ENCODE measurements at places on chromosomes 16 and 17.

DNA sequence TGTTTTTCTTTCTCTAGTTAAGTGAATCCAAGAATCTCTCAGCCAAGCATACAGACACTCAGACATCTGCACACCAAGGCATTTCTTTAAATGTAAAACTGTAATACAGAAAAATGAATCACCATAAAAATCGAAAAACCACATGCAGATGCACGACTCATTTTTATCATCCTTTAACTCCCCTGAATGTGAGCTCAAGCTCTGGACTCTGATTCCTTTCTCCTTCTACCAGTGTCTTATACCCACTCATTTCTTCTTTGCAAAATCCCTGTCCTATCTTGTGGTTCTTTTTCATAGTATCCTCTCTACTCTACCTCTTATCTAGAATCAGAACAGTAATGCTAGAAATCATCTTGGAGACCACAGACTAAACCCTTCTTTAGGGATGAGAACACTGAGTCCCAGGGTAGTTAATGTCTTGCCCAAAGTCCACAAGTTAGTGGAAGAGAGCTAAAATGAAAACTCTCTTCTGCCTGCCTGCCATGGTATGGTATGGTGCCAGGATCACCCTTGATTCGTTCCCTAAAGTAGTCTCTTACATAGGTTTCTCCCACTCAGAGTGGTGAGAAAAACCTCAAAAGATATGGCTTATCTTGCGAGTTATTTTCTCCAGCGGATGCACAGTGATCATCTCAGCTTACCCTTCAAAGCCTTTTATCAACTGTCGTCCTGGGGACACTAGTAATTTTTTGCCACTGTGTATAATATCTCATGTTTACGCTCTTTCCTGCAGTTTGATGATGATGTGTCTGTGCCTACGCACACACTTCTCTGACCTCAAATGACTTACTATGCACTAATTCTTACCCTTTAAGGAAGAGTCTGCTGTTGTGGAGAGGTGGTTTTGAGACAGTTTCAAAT, 30.2 kb downstream of the BRD7 start:
- DNase-seq = no peak

GRCh38 chr16:74718741-74719610, 18.3 kb upstream of the MLKL start:
- no peak for DNase-seq

- no peak for DNase-seq
These were observed 22.9 kb upstream of the CPPED1 start for GRCh38 chr16:12826559-12826958.

DNA sequence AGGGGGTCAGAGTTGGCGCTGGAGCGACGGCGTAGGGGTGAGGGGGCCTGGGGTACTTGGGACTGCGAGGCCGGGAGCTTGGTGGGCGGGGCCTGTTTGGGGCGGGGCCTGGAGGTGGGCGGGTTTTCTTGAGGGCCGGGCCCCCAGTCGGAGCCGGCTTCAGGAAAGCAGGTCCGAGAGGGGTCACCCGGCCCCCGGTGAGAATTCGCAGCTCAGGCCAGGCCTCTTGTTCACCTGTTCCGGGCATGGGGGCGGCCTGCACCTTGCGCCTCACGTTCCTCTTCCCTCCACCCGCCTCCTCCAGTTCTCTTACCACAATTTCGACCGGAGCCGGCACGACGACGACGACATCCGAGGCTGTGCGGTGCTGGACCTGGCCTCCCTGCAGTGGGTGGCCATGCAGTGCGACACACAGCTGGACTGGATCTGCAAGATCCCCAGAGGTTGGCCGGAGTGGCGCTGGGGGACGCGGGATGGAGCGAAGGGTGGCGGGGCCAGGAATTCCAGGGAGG, 52.5 kb downstream of the MRC2 start:
- DNase-seq = no peak

DNA sequence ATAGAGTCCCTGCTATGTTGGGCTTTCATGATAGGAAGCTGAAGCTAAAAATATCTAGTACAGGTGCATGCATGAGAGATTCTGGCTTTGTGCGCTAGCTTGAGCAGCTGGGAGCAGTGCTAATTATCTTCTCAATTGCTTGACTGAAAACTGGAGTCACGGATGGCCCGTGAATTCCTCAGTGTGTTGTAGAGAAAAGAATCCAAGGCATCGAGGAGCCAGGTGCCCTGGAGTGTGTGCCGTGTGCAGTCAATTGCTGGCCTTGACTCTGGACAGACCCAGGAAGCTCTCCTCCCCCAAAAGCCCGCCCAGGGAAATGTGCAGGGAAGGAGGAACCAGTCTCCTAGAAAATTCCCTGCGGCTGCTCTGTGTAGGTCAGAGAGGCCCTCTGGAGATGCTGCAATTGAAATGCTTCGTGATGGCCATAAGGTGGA, 14.2 kb downstream of the LGALS3BP start:
- no peak for DNase-seq

- no peak for DNase-seq
These were observed 59.2 kb downstream of the ABCC1 start for GRCh38 chr16:16008666-16009065.

- no peak for DNase-seq
These were observed 12.5 kb upstream of the PYY start for GRCh38 chr17:43966276-43966675.

DNA sequence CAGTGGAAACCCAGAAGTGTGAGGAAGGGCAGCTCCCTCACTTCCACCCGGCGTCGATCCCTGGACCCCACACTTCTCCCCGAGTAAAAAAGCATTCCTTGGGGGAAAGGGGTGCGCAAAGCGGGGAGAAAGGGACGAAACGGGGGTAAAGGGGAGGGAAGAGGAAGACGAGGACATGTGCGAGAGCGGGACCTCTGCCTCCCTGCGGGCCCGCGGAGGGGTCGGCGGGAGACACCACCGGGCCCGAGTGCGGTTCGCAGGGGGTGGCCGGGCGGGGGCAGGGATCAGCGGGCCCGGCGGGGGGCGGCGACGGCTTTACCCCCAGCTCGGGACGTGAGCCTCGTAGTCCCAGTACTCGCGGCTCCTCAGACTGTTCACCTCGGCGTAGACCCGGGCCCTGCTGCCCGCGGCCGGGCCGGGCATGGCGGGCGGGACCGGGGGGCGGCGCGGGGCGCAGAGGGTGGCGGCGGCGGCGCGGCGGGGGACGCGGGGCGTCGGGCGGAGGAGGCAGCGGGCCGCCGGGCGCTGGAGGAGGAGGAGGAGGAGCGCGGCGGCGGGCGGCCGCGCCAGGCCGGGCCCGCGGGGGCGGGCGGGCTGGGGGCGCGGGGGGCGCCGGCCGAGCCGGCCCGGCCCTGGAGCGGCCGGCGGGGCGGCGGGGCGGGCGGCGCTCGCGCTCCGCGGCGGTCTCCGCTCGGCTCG, 443 bp downstream of the CSNK2A2 start:
- DNase-seq = no peak

DNA sequence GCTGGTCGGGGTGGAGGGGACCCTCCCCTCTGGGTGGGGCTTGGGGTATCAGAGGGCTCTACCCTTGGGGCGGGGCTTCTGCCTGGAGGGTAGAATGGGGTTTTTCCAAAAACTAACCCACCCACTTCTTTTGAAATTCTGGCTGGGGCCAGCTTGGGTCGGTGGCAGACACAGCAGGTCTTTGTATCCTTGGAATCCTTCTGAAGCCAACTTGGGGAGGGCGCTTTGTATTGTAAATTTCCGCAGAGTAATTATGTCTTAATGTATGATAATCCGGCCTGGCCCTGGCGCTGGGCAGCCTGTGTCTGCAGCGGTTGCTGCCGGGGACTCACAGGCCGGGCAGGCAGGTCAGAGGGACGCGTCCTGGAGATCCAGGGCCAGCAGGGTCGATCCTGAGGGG, 33.9 kb upstream of the GSE1 start:
- DNase-seq = no peak

DNA sequence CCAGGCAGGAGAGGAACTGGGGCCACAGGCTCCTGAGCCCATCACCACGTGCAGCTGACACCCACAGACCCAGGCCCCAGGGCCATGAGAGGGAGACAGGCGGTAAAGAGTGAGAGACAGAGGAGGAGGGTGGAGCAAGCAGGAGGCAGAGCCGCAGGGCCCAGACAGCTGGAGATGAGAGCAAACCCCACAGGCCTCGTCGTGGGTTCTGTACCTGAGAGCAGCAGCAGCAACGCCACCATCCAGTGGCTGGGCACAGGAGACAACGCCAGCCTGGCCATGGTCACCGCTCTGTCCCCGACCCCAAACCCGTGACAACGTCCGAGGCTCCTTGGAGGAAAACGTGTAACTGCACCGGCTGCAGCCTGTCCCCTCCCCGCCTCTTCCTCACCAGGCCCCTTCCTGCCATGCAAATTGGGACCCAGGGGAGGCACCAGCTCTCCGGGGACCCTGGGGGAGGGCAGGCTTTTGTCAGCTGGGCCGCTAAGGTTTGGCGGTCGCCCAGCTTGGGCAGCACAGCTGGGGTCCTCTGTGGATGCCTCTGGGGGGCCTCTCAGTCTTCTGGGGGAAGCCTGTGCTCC, at the start of gene CD79B:
Gene CD79B (minus strand): TSS at position 351 of the 581 bp plus-strand sequence. CDS start 70 bp downstream, at position 281.
- DNase-seq = no peak

DNA sequence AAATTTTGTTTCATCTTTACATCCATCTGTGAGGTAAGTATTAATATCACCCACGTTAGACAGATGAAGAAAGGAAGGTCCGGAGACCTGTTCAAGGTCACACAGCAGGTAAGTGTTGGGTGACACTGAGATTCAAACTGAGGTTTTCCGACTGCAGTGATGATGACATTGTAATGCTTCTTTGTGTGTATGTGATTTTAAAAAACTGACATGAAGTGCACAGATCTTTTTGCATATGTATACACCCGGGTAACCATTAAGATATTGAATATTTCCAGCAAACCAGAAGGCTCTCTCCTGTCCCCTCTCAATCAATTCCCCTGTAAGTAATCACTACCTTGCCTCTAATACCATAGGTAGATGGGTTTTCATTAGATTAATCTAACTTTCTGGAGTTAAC, 1.5 kb upstream of the TANC2 start:
- no peak for DNase-seq

DNA sequence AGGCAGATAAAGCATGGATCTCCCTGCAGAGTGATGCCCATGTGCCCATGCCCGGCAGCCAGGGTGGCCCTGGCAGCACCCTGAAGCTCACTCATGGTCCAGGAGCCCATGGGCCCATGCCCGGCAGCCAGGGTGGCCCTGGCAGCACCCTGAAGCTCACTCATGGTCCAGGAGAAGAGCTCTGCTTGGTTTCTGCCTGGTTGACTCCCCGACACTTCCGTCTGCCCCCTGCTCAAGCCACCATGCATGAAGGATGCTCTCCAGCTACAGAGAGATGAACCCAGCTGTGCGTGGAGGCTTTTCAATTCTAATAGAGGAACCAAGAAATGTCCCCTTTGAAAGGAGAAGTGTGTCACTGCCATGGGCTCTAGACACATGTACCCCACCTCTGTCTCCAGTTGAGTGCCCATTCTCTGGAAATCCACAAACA, 8.7 kb downstream of the CCL17 start:
- no peak for DNase-seq

DNA sequence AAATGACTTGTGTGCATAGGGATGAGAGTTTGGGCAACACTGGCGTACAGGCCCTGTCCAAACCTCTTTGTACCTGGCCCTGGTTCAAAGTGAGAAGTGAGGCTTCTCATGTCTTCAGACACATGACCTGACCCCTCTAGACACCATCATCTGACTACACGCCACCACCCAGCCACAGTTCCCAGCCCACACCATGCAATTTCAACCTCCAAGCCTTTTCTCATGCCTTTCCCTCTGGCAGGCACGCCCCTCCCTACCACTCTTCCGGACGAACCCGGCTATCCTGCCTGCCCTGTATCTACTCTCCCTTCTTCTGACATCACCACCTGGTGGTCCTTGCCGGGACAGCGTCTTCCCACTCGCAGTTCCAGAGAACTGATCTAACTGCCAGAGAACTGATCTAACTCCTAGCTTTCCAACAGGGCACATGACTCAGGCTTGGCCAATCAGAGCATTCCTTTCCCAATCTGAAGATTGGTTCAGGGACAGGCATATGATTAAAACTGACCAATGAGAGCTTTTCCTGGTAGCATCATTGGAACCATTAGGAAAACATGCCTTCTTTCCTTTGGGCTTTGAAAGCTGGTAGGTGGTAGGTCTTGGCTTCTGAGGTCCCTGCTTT, 27.1 kb upstream of the IL21R start:
- DNase-seq = no peak

DNA sequence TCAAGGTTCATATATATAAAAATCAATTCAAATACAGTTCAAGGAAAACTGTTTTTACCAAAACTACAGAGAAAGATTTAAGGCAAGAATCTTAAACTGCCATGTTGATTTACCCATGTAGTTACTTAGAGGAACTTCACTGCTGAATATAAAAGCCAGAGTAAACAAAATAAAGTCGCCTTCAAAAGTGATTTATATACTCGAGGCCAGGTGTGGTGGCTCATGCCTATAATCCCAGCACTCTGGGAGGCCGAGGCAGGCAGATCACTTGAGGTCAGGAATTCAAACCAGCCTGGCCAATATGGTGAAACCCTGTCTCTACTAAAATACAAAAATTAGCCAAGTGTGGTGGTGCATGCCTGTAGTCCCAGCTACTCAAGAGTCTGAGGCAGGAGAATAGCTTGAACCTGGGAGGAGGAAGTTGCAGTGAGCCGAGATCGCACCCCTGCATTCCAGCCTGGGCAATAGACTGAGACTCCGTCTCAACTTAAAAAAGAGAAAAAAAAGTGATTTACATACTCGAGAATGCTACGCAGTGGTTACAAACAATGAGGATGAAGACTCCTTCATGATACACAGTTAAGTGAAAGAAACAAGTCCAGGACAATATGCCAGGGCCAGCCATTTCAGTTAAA, 54.1 kb upstream of the CNEP1R1 start:
- DNase-seq = no peak

- no peak for DNase-seq
These were observed 999 bp downstream of the CMC2 start for GRCh38 chr16:81005610-81006161.

DNA sequence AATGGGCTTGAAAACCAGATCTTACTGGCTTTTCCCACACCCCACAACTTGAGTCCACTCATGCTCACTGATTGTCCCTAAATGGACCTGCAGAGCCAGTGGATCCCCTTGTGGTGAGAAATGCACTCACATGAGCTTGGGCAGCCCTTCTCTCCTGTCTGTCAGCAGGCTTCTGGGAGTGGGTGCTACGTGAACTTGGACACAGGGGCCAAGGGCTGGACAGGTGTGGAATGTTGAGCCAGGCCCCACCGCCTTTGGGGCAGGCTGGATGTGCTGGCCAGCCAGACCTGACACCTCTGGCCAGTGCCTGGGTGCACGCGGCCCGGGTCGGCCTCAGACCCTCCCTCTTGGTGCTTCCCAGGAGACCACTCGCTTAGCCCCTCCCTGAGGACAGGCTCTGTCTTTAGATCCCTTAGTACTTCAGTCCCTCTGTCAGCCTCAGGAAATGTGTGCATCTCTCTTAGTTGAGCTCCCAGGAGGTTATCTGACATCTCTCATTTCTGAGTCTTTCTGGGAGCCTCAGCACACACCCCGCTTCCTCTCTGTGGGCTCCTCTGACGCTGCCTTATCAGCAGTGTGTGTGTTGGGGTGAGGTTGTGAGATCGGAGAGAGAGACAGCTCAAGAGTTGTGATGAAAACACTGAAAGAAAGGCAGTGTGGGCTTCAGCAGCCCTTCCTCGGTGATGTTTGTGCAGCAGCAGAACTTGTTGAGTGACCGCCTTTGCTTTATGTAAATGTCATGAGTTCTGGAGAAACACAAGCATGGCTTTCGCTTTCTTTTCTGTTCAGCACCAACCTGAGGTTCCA, 117.0 kb downstream of the RAB11FIP4 start:
- DNase-seq = peak; percentile 60

Measured in effector CD4-positive, alpha-beta T cell (primary cell).